ENCODE measurements at places on chromosomes 1 and 21. TPM values are rescaled to one million over a fixed set of nuclear protein-coding genes. Genes with fewer than 3 reads are reported as not detected.

- no peak for DNase-seq
- H3K27me3 ChIP-seq: no peaks in the 10 kb centered on the region
- H3K36me3 ChIP-seq: no peaks in the 10 kb centered on the region
- H3K4me1 ChIP-seq: no peaks in the 10 kb centered on the region
Observed at GRCh38 chr21:16573578-16573977, 843.8 kb downstream of the USP25 start.

- no peak overlapping the region for H3K4me3 ChIP-seq
- no peak overlapping the region for H3K27ac ChIP-seq
- H3K4me1 ChIP-seq: peaks cover 12% of the 10 kb centered on the region
- peaks cover 5% of the 10 kb centered on the region for H3K27me3 ChIP-seq
- H3K36me3 ChIP-seq: no peaks in the 10 kb centered on the region
Observed at GRCh38 chr21:45922648-45923047, 58.9 kb upstream of the COL6A1 start.

REN gene
- total RNA-seq: not detected

MYCL gene
- 0.68 TPM for total RNA-seq

GRCh38 chr1:202710070-202711045 lies at the start of gene SYT2:
Gene SYT2, minus strand, starts transcription at chr1:202710454. Its CDS starts 104,682 bp downstream, at chr1:202605772.
- no peaks in the 10 kb centered on the region for H3K4me1 ChIP-seq
- peaks cover 6% of the 10 kb centered on the region for H3K36me3 ChIP-seq
- peak within 1 kb of the TSS; percentile 75 for H3K4me3 ChIP-seq
- DNase-seq: no peak
- H3K27me3 ChIP-seq: peaks cover 70% of the 10 kb centered on the region

OBSCN gene
- 23.1 TPM for total RNA-seq

DNA sequence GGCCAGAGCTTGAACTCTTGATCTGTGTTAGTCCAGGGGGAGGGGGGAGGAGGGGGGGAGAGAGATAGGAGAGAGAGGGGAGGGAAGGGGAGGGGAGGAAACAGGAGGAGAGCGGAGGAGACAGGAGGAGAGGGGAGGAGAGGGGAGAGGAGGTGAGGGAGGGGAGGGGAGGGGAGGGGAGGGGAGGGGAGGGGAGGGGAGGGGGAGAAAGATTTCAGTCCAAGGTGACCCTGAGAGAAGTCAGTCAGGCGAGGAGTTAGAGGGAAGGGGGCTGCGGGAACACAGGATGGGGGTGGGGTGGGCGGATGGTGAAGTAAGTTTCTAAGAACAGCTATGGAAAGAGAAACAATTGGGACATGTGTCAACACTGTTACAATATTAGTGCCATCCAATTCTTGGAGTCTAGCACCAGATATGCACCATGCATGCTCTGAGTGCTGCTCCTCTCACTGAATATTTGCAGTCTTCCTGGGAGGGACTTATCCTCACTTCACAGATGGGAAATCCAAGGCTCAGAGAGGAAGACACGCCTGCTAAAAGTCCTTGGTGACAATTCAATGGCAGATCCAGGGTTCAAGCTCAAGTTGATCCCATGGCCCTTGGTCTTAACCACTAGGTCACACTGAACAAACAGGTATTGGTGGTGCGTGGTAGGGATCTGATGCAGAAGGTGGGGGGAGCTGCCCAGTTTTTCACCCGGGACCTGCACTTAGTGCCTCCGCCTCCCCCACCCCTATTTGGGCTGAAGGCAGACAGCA lies 42.5 kb upstream of the ECE1 start:
- H3K4me3 ChIP-seq: no peak overlapping the region
- peaks cover 3% of the 10 kb centered on the region for H3K36me3 ChIP-seq
- no peaks in the 10 kb centered on the region for H3K27me3 ChIP-seq
- H3K4me1 ChIP-seq: peaks cover 55% of the 10 kb centered on the region
- no peak for DNase-seq

DNA sequence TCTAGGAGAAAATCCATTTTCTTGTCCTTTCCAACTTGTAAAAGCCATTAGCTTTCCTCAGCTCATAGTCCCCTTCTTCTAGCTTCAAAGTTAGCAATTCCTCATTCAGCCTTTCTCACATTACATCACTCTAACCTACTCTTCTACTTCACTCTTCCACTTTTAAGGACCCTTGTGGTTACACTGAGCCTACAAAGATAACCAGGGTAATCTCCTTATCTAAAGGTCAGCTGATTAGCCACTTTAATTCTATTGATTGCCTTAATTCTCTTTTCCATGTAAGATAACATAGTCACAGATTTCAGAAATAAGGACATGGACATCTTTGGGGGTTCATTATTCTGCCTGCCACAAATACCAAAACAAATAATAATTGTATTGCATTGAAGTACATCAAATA lies 8.5 kb upstream of the SPATA6 start:
- DNase-seq: no peak
- H3K27ac ChIP-seq: no peak overlapping the region
- H3K4me3 ChIP-seq: no peak overlapping the region
- H3K36me3 ChIP-seq: no peaks in the 10 kb centered on the region

TACSTD2 gene
- total RNA-seq: 0.23 TPM

DNA sequence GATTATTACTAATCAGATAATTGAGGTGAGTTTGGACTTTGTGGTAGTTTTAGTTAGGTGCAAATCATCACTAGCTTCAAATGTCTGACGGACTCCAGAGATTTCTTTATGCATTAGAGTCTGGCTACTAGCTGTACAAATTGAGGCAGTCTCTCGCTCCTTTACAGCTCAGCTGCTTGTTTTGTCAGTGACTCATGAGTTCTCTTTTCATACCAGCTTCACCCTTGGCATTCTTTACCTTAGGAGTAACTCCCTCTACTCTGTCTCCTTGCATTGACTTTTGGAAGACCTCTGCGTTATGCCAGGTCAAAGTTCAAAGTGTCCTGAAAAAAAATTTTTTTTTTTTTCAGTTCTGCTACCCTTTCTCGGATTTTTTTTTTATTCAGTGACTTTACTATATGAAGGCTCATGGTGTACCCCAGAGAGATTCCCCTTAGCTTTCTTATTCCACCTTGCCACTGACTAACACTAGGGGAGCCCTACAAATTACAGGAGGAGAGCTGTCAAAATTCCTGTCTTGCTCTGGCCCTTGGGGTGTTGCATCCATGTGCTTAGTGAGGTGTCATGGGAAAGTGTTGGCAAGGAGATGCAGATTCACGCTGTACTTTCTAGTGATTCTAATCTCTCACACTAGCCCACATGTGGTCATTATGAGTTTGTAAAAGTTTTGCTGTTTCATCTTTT lies 576.6 kb downstream of the ADGRL2 start:
- no peak overlapping the region for H3K4me3 ChIP-seq
- DNase-seq: no peak
- no peaks in the 10 kb centered on the region for H3K36me3 ChIP-seq
- no peaks in the 10 kb centered on the region for H3K4me1 ChIP-seq
- H3K27me3 ChIP-seq: no peaks in the 10 kb centered on the region

ARV1 gene
- total RNA-seq: 6.7 TPM

GRCh38 chr1:19055701-19056100 lies 99.2 kb upstream of the IFFO2 start:
- peaks cover 4% of the 10 kb centered on the region for H3K36me3 ChIP-seq
- no peak overlapping the region for H3K4me3 ChIP-seq
- peaks cover 48% of the 10 kb centered on the region for H3K27me3 ChIP-seq
- peaks cover 7% of the 10 kb centered on the region for H3K4me1 ChIP-seq
- DNase-seq: no peak
- no peak overlapping the region for H3K27ac ChIP-seq

DNA sequence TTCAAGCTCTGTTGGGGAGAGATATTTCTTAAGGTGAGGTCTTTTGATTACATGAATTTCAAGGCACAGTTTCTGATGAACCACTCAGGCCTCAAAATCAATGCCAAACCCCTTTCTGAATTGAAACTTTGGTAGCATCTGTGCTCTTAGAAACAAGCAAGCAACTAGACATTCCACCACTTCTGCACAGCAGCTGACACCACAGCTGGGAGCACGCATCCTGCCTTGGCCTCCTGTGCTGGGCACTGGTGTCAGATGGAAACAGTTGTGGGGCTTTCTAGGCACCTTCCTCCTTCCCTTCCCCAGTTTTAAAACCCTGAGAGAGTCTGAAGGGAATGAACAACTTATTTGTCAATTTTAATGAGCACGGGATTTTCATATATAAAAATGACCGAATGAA lies 360.2 kb downstream of the ADGRL2 start:
- no peaks in the 10 kb centered on the region for H3K27me3 ChIP-seq
- H3K4me3 ChIP-seq: no peak overlapping the region
- no peaks in the 10 kb centered on the region for H3K36me3 ChIP-seq

DNA sequence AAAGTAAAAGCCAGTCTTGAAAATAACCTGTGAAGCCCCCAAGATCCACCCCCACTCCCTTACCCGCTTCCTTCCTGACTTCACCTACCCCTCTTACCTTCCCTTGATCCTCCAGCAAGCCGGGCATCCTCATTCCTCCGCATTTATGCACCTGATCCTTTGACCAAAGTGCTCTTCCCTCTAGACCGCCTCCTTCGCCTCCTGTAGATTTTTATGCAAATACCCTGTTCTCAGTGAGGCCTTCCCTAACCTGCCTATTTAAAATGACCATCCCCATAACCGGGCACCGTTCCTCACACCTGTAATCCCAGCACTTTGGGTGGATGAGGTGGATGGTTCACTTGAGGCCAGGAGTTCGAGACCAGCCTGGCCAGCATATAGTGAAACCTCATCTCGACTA lies 1.1 kb upstream of the NENF start:
- H3K27me3 ChIP-seq: no peaks in the 10 kb centered on the region
- peak overlapping the region; percentile 60 for H3K4me3 ChIP-seq
- no peaks in the 10 kb centered on the region for H3K36me3 ChIP-seq

GRCh38 chr1:53087332-53088285 lies 25.6 kb downstream of the PODN start:
- H3K36me3 ChIP-seq: peaks cover 3% of the 10 kb centered on the region
- H3K27ac ChIP-seq: no peak overlapping the region
- H3K4me3 ChIP-seq: no peak overlapping the region
- DNase-seq: no peak
- peaks cover 10% of the 10 kb centered on the region for H3K4me1 ChIP-seq

DNA sequence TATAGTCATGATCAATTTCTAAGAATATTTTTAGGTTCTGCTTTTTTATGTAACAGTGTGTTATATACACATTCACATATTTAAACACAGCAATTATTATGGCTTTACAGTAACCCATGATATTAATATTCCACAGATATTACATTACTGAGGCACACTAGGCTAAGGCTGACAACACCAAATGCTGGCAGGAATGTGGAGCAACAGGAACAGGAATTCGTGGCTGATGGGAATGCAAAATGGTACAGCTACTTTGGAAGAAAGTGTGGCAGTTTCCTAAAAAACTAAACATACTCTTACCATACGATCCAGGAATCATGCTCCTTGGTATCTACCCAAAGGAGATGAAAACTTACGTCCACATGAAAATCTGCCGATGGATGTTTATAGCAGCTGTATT lies 1.9 kb upstream of the KCNJ9 start:
- no peak for DNase-seq
- peaks cover 81% of the 10 kb centered on the region for H3K27me3 ChIP-seq
- peaks cover 6% of the 10 kb centered on the region for H3K4me1 ChIP-seq
- H3K4me3 ChIP-seq: no peak overlapping the region
- peaks cover 16% of the 10 kb centered on the region for H3K36me3 ChIP-seq
- no peak overlapping the region for H3K27ac ChIP-seq

- H3K27me3 ChIP-seq: no peaks in the 10 kb centered on the region
- H3K4me1 ChIP-seq: peaks cover 5% of the 10 kb centered on the region
- H3K27ac ChIP-seq: peak overlapping the region; percentile 10
- H3K4me3 ChIP-seq: no peak overlapping the region
- DNase-seq: no peak
Observed at GRCh38 chr1:95021119-95021518, 51.6 kb downstream of the ALG14 start.

GFI1 gene
- total RNA-seq: 10.2 TPM

RCAN1 gene
- 3.0 TPM for total RNA-seq

EDN2 gene
- not detected for total RNA-seq

DNA sequence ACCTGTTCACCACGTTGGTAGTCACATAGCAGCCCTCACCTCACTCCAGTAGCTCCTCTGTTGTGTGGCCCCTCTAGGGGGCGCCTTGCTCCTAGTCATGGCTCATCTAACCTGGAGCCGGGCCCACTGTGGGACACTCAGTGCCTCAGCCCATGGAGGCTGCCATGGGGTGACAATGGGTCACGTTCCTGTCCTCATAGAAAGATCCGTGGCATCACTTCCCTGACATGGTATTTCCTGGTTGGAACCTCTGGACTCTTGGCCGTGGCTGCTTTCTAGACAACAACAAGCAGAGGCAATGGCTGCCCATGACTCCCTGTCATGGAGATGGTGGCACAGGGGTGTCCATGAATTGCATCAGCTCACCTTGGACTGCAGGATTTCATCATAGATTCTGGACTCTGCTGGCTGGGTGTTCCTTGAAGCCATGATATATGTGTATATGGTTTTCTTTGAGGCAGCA lies 27.5 kb upstream of the SLAMF6 start:
- DNase-seq: peak; percentile 21
- no peaks in the 10 kb centered on the region for H3K27me3 ChIP-seq
- H3K4me3 ChIP-seq: no peak overlapping the region

DNA sequence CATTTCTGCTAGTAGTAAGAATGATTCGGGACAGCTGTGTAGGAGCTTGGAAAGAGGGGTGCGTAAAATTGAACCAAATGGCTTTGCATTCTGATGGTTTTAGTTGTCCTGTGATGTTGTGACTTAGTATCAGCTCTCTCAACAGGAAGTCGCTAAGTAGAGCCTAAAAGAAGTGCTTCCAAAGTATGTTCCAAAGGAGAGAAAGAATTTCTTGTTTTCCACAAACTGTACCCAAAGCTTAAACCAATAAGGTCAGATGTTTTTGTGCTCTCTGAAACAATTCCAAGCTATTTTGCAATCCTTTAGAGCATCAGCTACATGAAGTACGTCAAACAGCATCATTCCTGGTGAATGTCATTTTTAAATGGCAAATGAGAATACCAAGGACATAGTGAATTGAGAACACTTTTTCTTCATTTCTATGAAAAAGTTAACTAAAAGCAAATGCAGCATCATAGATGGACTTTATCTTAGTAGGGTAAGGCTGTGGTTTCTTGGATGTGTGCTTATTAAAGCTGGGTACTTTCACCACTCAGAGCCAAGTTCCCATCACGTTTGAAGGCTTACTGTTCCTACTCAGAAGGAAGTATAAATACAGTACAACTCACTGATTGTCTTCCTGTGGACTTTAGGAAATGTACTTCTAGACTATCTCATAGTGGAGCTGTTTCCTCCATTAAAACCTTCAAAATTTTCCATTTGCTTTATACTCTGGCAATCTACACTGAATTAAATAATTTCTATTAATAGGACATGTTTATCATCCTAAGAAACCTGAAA lies 148.6 kb downstream of the C1orf21 start:
- H3K36me3 ChIP-seq: no peaks in the 10 kb centered on the region
- H3K27ac ChIP-seq: no peak overlapping the region
- no peaks in the 10 kb centered on the region for H3K4me1 ChIP-seq

CD160 gene
- 0.20 TPM for total RNA-seq

DNA sequence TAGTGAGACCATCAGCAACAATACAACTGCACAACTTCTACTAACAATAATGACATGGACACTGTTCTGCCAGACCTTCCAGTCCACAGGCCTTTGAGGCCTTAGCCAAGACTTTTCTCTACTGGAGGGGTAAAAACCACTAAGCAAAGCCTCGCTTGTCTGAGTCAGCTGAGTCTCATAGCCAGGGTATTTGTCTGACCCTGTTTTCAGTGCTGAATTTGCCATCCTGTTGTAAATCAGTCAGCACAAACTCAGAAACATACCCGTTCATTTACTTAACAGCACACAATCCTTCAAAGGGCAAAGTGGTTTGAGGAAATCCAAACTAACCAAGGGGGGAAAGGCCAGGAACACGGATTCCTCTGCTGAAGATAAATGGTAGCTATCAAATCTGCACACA lies 537.8 kb downstream of the SMYD3 start:
- no peak overlapping the region for H3K27ac ChIP-seq
- H3K4me3 ChIP-seq: no peak overlapping the region
- no peaks in the 10 kb centered on the region for H3K27me3 ChIP-seq
- H3K36me3 ChIP-seq: peaks cover 5% of the 10 kb centered on the region
- no peaks in the 10 kb centered on the region for H3K4me1 ChIP-seq

Data from T-helper 17 cell (primary cell).